Activated CD4-positive, alpha-beta memory T cell treated with anti-CD3 and anti-CD28 coated beads, Interleukin-2, amount 10 ng/mL, durations not matched to agents 7 days and 5 days (primary cell): ENCODE measurements at places on chromosomes 12 and 14. TPM values are rescaled to one million over a fixed set of nuclear protein-coding genes. Genes with fewer than 3 reads are reported as not detected.

GRCh38 chr14:73234029-73234428 is 3.3 kb upstream of the PAPLN start:
- no peak for DNase-seq

GRCh38 chr12:18797604-18798003 is 59.7 kb downstream of the CAPZA3 start:
- no peak for DNase-seq

GRCh38 chr12:79001404-79001803 is 136.8 kb downstream of the SYT1 start:
- DNase-seq = no peak

Gene MYL2
- total RNA-seq = not detected

GRCh38 chr12:108594-108993 is 42.0 kb downstream of the IQSEC3 start:
- no peak for DNase-seq

GRCh38 chr14:99260587-99261551 is 11.1 kb downstream of the BCL11B start:
- DNase-seq = peak; percentile 76

GRCh38 chr14:100780246-100780645 is 45.7 kb upstream of the MEG3 start:
- peak; percentile 13 for DNase-seq

- DNase-seq = peak; percentile 66
These were observed 86.9 kb upstream of the TTC7B start for GRCh38 chr14:90903101-90903500.

GRCh38 chr14:102947321-102948103 is 25.0 kb downstream of the AMN start:
- no peak for DNase-seq

DNA sequence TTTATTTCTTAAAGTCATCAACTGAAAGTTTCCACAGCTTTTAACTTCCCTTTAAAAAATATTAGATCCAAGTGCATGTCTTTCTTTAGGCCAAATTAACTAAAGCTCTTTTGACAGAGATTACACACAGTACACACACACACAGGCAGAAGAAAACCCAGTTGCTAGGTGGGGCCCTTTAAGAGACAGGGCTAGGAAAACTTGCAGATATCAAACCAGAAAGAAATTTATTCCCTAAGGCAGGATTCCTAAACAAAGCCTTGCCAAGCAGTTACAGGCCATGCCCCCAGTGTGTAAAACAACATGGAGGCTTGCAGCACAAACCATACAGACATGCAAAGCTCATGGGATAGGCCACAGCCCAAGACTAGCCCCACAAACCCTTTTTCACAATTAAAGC is 123.4 kb downstream of the FSCB start:
- DNase-seq = no peak

GRCh38 chr12:116027551-116027821 is 250.0 kb downstream of the MED13L start:
- DNase-seq = no peak

Gene AQP2
- total RNA-seq = not detected

GRCh38 chr12:116150001-116150400 is 127.5 kb downstream of the MED13L start:
- no peak for DNase-seq

DNA sequence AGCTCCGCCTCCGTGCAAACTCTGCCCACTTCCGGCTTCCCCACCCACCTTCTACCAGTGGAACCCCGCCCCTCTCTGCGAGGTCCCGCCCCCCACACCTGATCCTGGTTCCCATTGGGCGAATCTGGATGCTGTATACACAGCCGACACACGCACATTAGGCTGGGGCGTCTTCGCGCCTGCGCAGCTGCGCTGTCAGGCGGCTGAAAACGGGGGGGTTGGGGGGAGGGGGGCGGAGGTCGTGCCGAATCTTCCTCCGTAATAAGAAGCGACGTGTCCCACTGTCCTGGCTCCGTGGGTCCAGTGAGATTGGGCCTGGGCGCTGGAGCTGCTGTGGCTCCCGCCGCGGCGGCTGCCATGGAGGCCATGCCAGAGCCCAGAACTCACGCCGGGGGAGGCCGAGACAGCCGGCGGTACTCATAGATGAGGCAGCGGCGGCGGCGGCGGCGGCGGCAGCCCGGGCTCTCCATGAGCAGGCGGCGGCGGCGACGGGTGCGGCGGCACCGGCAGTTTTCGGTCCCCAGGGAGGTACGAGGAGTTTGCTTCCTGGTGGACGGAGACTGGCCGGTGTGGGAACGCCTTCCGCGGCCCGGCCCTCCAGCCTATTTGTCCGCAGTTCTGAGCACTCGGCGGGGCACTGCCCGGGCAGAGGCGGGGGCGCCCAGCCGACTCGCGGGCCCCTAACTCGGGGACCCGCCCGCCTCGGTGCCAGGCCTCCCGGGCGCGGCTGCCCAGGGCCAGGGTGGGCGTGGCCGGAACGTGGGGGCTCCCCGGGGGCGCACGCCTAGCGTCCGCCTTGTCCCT is 64.5 kb downstream of the KLHL28 start:
- peak; percentile 98 for DNase-seq

GRCh38 chr14:56339855-56340701 is 221.9 kb downstream of the PELI2 start:
- peak; percentile 62 for DNase-seq

DNA sequence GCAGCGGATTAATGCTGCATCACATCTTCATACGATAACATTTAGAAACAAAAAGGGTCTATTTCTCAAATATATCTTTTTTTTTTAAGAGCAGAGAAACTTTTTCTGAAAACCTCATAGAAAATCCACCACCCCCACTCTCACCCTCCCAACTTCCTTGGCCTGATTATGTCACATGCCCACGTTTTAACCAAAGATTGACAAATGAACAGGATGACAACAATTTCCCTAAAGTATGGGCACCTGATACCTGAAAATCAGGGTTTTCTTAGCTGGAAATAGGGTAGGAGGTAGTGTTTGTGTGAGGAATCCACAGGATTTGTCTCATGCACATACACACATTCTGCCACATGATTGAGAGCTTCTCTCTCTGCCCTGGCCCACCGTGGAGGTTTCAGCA is 74.7 kb upstream of the MDM1 start:
- no peak for DNase-seq

DNA sequence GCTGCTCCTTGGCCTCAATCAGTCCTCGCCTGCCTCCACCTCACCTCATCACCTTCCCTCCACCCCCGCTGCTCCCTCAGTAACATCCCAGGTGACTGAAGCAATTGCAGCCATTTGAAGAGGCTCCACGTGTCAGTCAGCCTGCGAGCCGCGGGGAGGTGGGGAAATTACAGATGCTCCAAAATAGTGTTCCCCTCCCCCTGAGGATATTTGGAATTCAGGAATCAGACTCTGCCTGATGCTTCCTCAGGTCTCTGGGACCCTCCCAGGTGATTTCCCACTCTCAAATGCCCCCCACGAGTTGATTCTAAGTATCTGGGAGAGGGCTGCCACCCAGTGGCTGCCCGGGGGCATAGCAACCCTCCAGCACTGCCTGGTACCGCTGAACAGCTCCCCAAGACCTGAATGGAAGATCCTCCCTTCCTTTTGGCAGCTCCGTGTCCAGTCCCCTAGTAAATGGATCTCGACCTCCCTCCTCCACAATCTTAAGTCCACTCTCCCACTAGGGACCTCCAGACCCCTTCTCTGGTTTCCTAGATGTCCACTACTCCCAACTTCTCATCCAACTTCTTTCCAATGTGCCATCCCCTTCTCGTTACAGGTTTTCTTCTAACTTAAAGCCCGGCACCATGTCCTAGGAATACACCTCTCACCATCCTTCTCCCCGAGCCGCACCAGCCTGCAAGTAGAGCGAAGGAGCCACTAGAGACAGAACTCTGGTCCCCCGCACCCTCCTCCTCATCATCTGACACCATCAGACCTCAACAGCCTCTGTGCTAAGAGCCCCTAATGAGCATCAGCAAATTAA is 1.4 kb upstream of the ASIC1 start:
- peak; percentile 56 for DNase-seq

GRCh38 chr14:54169254-54169924 is 212.8 kb upstream of the BMP4 start:
- DNase-seq = no peak

GRCh38 chr12:130948136-130948535 is 5.6 kb upstream of the ADGRD1 start:
- no peak for DNase-seq

GRCh38 chr12:71335151-71335962 is 104.2 kb upstream of the LGR5 start:
- DNase-seq = no peak

Gene SSPN
- total RNA-seq = not detected

Gene OVCH1
- total RNA-seq = not detected

Gene BICDL1
- total RNA-seq = 44.6 TPM

Gene CCDC60
- total RNA-seq = not detected

DNA sequence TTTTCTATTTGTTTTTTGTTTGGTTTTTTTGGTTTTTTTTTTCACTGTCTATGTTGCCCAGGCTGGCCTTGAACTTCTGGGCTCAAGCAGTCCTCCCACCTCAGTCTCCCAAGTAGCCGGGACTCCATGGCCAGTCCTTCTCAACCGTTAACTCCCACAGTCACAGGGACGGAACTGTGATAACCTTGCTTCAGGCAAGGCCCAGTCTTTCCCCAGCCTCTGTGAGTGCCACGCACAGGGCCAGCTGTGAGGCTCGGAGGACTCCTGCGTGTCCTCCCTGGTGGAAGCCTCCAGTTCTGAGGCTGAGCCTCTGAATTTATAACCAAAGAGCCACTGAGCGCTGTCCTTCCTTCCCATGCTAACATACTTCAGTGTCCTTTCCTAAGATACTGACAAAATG is 23.7 kb downstream of the PSMC1 start:
- DNase-seq = no peak

DNA sequence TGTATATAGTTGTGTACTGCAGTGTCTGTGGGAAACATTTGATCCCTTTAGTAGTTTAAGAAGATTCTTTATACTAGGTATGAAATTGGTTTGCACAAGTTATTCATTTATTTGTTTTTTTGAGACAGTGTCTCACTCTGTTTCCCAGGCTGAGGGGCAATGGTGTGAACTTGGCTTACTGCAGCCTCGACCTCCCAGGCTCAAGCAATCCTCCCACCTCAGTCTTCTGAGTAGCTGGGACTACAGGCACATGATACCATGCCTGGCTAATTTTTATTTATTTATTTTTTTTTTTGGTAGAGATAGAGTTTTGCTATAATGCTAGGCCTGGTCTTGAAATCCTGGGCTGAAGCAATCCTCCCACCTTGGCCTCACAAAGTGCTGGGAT is 209.4 kb downstream of the RASSF9 start:
- DNase-seq = no peak

GRCh38 chr12:79690638-79691510 is at the start of gene PAWR:
TSS of gene PAWR (minus strand) at chr12:79690964. CDS start at chr12:79690244, 720 bp downstream.
- DNase-seq = peak; percentile 19

Gene PACS2
- 28.3 TPM for total RNA-seq

Gene C12orf50
- total RNA-seq = not detected

- DNase-seq = no peak
These were observed 160.0 kb downstream of the BCAT1 start for GRCh38 chr12:24788886-24789285.

Gene KERA
- total RNA-seq = not detected

Gene LRTM2
- total RNA-seq = not detected

DNA sequence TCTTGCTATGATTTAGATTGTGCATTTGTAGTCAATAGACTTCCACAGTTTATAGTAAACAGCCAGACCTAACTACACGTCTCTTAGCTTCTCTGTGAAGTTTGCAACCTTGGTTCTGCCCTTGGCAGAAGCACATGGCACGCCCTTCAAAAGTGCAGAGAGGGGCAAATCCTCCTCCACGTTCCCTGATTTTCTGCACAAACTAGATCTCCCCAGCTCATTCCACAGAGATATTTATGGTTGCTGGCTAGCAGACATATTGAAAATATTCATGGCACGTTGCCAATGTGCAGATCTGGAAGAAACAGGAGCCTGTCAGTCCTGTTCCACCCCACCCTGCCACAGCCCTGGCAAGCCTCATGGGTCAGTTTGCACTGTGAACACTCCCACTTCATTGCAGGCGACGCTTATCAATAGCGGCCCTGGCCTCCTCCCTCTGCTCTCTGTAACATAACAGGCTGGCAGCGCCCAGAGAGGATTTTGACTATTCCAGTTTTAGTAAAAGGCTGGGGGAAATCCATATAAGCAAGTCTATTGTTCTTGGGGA is 6.5 kb upstream of the LGALS3 start:
- no peak for DNase-seq

Gene GLT8D2
- total RNA-seq = not detected

GRCh38 chr14:92500491-92500941 is 13.1 kb upstream of the RIN3 start:
- no peak for DNase-seq

GRCh38 chr12:93041416-93041815 is 112.3 kb upstream of the EEA1 start:
- no peak for DNase-seq

GRCh38 chr14:36870776-36871175 is 209.1 kb downstream of the PAX9 start:
- DNase-seq = no peak

DNA sequence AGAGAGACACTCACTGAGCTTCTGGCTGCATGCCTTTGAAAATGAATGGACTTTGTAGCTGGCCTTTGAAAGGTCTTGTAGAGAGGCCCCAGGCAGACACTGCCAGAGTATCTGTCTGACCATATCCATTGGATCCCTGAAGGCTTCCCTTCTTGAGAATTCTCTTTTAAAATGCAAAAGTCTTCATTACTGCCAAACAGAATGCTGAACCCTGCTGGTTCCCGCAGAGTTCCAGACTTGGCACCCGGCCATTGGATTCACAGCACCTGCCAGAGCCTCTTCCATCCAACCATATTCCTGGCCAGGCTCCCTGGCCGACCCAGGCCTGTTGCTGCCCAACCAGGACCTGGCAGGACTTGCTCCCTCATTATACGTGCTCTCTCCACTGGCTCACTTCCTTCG is 182.5 kb downstream of the GXYLT1 start:
- DNase-seq = no peak

Gene RIPK3
- 37.3 TPM for total RNA-seq

Gene ETFBKMT
- 1.4 TPM for total RNA-seq

Gene TMEM233
- total RNA-seq = not detected

GRCh38 chr14:70789961-70790360 is 19.4 kb downstream of the MAP3K9 start:
- DNase-seq = no peak

DNA sequence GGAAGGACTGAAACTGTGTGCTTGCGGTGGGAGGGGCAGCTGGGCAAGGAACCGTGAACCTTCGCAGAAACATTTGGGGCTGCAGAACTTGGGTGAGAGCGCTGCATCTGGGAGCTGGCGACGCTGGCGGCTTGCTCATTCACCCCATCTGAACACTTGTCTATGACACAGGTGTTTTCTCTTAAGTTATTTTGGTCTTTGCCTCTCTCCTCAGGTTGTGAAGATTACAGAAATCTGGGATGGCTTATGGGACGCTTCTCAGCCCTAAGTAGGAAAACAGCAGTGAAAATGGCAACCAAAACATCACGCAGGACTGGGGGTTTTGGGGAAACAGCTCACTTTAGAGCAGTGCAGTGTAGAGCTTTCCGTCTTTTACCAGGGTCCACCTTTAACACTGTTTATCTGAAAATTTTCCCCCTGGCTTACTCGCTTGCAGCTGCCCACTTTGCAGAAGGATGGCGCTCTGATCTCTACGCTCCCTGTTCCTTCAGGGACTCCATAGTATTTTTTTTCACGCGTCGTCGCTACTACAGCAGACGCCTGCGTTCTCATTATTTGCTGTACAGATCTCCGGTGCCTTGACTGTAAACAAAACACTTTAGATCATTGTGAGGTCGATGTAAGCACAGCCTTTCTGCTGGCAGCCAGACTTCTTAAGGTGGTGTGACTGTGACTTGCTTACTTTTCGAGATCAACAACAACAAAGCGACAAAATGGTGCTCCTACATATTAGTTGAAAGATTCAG is 2.7 kb upstream of the CDKN1B start:
- DNase-seq = peak; percentile 67
